ENCODE measurements at places on chromosomes 11 and 22.
A peak's percentile ranks its signal among the peaks of the same experiment; 100 is the strongest.

- DNase-seq, result no peak
Measured at GRCh38 chr11:83545494-83546260, 259.5 kb upstream of the CCDC90B start.

DNA sequence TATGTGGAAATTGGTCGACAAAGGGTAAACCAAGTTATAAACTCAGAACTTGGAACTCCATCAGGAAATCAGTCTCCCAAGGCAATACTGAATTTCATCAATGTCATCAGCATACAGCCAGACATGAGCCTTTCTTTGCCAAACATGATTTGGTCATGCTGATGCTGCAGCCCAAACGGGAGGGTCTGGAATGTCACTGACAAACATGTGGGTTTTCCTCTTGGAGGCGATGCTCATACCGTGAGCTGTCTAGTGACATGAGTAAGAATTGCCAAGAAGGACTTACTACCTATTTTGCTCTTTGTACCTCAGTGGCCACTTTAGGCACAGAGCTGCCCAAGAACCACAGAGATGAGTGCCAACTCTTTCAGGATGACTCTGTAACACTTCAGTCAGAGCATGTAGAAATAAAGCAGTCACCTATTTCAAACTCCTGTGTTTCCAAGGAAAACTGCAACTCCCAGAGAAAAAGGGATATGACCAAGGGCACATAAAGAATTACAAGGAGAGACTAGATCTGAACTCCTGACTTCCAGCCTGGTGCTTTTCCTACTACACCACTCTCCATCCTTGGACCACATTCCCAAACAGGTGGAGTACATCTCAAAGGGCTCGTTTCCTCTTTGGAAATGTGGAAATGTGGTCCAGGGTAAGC lies 24.3 kb upstream of the MRGPRX2 start:
- peak; percentile 16 for DNase-seq

DNA sequence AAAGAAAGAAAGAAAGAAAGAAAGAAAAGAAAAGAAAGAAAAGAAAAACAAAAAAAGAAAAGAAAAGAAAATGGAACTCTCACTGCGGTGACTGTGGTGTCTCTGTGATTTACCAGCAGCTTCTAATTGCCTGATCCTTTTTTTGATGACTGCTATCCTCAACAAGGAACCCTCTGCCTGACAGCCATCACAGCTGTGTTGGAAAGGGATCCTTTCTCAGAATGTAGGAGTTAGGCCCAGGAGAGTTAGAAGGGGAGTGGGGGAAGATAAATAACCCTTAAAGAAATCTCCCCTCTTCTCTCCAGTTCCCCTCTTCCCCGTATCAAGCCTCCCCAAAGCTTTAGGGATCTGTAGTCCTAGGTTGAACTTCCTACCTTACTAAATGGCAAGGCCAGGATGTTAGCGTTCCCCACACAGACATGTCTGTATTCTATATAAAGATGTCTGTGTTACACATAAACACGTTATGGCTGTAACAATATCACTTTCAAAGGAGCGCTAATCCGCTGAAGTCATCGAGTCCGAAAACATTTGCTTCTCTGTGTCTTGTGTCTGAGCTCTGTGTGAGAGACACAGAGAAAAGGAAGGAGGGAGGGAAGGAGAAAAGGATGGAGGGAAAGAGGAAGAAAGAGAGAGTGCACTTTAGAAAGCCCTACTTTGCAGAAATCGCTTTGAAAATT lies 26.8 kb upstream of the WT1 start:
- DNase-seq, result no peak

GRCh38 chr11:72615329-72615728 lies 58.9 kb downstream of the PDE2A start:
- no peak for DNase-seq

- no peak for DNase-seq
Measured at GRCh38 chr11:44366741-44367140, 56.8 kb upstream of the ALX4 start.

GRCh38 chr11:58907780-58908179 lies 31.5 kb upstream of the GLYATL1 start:
- no peak for DNase-seq

DNA sequence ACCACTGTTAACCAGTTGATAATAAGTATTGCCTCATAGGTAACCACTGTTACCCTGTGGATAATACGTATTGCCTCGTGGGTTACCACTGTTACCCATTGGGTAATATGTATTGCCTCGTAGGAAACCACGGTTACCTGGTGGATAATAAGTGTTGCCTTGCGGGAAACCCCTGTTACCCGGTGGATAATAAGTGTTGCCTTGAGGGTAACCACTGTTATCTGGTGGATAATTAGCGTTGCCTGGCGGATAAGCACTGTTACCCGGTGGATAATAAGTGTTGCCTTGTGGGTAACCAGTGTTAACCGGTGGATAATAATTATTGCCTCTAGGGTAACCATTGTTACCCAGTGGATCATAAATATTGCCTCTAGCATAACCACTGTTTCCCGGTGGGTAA lies 27.3 kb upstream of the NXPE4 start:
- no peak for DNase-seq

GRCh38 chr11:117572129-117572528 lies 224.9 kb downstream of the DSCAML1 start:
- DNase-seq, result no peak

DNA sequence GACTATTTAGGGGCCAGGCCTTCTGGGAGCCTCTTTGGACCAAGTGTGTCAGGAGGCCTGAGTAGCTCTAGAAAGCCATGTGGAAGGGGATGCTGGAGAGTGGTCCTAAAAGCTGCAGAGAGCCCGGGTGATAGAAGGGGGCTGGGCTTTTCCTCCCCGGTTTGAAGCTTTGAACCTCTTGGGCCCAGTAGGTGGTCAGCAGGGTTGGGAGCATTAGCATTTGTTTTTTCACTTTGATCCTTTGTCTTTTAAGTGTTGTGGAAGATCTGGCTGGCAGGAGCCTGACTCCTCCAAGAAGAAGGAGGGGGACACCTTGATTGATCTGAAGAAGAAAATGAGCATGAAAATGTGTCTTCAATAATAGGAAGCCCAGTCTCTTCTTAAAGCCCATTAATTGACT lies 596.6 kb downstream of the INSC start:
- DNase-seq, result no peak

DNA sequence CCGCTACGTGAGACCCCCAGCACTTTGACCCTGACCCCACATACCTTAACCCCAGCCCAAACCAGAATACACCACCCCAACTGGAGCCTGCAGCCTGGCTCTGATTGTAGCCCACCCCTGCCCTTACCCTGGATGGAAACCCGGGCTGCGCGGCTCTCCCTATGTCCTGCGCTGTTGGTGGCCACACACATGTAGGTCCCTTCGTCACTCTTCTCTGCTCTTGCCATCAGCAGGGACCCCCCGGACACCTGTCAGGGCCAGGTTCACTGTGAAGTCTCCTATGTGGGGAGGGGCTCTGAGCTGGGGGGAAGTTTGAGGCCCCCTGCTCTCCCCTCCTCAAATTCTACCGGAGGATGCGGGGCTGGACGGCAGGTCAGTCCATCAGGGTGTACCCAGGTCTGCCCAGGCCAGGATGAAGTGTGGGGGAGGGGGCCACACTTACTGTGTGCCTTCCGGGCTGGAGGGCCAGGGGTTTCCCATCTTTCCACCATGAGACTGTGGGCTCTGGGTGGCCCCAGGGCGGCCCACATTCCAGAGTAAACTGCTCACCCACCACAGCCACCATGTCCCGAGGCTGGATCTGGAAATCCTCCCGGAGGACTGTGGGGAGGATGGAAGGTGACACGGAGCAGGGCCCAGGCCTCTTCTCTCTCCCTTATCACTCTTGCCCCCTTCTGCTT lies 1.5 kb downstream of the ROBO4 start:
- peak; percentile 33 for DNase-seq

DNA sequence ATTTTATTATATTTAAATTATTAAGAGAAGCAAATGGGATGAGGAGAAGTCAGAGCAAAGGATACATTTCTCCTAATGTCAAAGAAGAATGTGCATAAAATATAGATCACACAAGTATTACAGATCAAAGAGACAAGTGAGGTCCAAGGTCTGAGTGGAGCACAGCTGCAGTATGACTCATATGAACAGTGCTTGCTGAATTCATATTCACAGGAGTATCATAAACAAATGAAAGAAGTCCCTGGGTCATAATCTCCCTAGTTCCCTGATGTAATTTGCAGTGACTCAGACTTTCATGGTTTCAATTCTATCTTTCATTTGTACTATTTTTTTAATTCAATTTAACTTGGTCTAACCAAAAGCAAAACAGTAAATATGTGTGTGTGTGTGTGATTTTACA lies 499.0 kb upstream of the CCDC179 start:
- DNase-seq, result peak; percentile 95

DNA sequence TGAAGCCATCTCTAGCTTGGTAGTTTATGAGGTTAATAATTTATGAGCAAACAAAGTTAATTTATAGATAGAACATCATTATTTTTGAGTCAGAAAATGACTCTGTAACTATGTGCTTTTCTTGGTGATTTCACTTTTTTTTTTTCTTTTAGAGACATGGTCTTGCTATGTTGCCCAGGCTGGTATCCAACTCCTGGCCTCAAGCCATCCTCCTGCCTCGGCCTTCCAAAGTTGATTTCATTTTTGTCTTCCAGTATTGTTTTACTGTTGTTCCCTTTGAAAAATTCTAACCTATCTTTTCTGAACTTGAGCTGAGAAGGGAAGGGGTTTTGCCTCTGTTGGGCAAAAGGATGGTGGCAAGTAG lies 706 bp upstream of the CXCR5 start:
- DNase-seq, result no peak

- DNase-seq, result no peak
Measured at GRCh38 chr22:47098554-47098953, 336.1 kb downstream of the TBC1D22A start.

DNA sequence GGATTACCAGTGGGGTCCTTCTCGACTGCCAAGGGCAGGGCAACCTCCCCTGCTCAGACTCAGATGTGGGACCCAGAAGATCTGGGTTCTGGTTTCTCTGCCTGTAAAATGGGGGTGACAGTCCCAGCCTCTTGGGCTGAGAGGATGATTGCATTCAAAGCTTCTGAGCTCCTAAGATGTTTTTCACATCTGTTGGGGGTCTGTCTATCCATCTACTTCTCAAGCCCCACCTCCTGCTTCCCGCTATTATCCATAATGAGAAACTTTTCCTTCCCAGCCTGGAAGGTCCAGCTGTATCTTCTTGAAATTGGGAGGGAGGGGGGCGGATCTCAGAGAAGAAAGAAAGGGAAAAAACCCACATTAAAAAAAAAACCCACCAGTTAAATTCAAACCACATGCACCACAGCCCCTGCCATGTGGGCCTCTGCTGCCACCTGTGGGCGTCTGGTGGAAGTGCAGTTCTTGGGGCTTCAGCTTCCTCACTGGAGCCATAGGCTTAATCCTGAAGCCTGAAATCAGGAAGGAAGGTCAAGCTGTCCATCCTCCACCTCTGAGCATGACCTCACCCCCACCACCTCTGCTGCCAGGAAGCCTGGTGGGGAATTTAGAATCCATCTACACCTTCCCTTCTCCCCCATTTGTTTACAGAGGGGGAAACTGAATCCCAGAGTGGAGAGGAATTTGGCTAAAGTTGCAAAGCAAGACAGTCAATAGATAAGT lies 27.3 kb downstream of the ARHGEF17 start:
- peak; percentile 92 for DNase-seq

DNA sequence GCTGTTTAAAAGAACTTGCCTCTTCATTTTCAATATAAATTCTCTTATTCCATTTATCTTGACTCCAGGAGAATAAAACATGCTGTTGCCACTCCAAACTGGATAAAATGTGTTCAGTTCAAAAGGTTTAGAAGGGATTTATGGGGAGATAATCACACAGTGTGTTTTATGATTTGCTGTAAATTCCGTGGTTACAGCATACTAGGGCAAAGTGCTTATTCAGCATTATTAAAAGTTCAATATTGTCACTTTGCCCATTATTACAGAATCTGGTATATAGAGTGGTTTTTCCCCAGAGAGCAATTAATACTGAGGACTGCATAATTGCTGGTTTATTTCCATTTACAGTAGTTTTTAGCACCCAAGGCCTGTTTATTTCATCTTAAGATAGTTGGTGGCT lies 780.9 kb upstream of the RAG2 start:
- no peak for DNase-seq

GRCh38 chr11:120089036-120090001 lies 48.6 kb downstream of the TRIM29 start:
- no peak for DNase-seq

- peak; percentile 11 for DNase-seq
Measured at GRCh38 chr22:24133187-24133965, 47.9 kb upstream of the SUSD2 start.

DNA sequence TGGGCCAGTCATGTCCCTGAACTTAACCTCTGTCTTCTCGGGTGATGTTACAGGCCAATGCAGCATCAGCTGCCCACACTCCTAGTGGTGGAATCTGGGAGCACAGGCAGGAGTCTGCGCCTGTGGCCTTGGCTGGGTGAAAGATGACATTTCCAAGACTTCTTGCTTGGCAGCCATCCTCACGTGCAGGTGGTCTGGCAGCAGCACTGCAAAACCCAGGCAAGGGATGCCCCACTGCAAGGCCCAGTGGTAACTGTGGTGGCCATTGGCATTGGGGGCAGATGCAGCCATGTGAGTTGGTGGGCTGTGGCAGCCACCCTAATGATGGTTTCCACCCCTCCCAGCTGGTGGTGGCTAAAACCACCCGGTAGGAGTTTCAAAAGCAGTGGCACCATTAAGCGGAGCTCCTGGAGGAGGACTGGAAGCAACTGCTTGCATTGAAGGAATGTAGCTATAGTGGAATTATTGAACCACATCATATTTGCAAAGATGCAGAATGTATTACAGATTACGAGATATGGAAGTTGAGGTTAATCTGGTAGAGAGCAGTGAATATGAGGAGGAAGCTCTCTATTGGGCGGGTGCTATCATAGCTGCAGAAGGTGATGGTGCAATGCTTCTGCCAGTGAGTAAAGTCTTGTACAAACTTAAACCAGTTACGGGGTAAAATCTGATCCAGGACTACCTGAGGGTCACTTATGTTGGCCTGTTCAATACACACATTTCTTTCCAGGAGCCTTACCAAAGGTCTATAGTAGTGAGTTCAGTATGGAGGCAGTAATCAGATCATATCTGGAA lies 120.7 kb upstream of the TOP3B start:
- DNase-seq, result no peak

GRCh38 chr11:12885717-12886239 lies 123.3 kb upstream of the RASSF10 start:
- no peak for DNase-seq

GRCh38 chr11:114340311-114341131 lies 44.3 kb downstream of the NNMT start:
- peak; percentile 76 for DNase-seq

DNA sequence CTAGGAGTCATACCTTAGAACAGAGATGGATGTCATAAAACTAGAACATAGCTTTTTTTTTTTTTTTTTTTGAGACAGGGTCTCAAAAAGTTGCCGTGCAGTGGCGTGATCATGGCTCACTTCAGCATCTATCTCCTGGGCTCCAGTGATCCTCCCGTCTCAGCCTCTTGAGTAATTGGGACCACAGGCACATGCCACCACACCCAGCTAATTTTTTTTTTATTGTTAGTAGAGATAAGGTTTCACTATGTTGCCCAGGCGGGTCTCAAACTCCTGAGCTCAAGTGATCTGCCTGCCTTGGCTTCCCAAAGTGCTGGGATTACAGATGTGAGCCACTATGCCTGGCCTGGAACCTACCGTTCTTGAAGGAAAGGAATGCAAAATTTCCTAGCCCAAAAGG lies 8.8 kb upstream of the CEP295 start:
- no peak for DNase-seq

Data from fibroblast of upper back skin (primary cell).